ENCODE measurements at places on chromosomes 4 and X. TPM values are rescaled to one million over a fixed set of nuclear protein-coding genes. Genes with fewer than 3 reads are reported as not detected.

DNA sequence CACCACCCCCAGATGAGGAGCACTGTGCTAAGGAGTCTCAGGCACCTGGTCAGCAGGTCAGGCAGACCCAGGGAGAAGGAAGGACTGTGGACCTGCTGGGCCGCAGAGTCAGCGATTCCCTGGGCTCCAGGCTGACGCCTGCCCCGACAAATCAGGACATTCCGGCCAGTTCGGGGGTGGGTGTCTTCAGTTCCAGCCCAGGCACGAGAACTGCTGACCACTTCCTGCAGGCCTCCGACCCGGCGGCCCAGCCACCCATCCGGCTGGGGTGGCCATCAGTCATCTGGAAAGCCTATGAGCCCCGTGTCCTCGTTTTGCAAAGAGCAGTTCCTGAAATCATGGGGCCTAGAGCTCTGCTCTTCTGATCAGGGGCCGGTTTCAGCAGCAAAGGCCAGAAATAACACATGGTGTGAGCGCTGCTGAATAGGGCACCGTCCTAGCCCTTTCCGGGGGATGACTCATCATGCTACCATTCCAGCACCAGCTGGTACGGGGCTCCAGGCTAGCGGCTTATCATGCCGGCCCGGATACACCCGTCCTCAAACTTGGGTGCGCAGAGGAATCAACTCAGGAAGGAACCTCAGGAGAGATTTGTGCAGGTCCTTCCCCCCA is 7.8 kb upstream of the SH3TC1 start:
- peak; percentile 83 for DNase-seq
- no peak overlapping the region for H3K4me3 ChIP-seq
- H3K27me3 ChIP-seq = peaks cover 8% of the 10 kb centered on the region
- H3K4me1 ChIP-seq = peaks cover 59% of the 10 kb centered on the region
- peak overlapping the region; percentile 82 for H3K27ac ChIP-seq
- H3K36me3 ChIP-seq = no peaks in the 10 kb centered on the region

DNA sequence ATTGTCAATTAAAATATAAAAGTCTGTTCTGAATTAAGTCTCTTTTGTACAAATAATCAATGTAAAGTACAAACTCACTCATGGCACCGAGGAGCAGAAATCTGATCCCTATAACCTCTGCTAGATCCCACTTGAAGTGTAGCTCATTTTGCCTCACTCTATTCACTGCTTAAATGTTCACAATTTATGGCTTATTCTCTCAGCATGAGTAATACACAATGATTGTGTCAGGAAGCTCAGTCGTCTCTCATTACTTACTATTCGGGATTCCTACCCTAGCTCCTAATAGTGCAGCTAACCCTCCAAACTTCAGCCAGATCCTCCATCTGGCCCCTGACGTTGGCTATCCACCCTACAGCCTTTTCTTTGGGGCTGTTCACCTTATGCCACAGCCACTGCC is 4.7 kb upstream of the AMMECR1 start:
- H3K27me3 ChIP-seq = peaks cover 13% of the 10 kb centered on the region
- no peak overlapping the region for H3K4me3 ChIP-seq
- DNase-seq = no peak
- no peaks in the 10 kb centered on the region for H3K4me1 ChIP-seq

DNA sequence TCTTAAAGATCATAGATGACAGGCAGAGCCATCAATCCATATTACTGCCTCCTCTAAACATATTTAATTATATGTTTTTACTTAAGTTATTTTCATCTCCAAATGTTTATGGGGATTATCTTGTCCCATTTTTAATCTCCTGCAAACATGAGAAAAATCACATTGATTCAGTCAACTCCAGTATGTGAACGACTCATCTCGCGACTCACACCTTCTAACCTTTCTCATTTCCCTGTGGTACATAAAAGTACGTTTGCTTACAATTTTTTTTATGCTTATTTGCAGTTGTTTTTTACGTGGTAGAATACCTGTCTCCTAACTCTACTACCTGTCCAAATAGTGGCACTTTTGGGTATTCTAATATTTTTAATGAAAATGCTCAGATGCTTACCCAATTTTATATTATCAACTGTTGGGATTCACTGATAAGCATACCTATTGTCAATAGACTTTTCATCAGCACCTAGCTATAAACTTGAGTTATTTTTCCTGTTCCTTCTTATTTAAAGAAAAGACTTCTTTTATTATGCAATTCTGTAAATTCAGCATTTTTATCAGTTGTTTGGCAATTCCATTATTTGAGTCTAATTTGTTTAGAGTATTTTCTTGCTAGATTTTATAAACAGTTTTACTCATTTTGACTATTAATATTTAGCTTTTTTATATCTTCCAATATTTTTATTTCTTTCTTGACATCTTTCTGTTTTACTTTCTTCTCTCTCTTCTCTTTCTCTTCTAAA is 276.6 kb downstream of the ANK2 start:
- no peak overlapping the region for H3K27ac ChIP-seq
- DNase-seq = no peak
- peaks cover 10% of the 10 kb centered on the region for H3K36me3 ChIP-seq
- no peaks in the 10 kb centered on the region for H3K27me3 ChIP-seq
- no peaks in the 10 kb centered on the region for H3K4me1 ChIP-seq

DNA sequence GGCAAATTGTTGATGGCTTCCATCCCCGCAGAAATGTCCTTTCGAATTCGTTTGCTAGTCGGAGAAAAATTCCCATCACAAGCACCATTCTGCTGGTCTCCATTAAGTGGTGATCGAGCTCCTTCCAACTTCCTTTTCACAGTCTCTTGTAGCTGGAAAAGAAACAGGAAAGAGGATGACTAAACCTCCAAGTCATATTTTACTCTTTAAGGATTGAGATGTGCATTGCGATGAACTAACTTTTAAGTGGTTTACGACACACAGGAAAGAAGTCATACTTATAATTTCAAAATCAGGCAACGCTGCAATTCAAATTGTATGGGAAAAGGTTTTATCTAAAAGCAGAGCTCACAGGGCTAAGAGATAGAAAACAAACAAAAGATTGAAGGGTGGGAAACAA is 225.2 kb downstream of the MGST2 start:
- H3K36me3 ChIP-seq = no peaks in the 10 kb centered on the region
- H3K27ac ChIP-seq = no peak overlapping the region

- no peaks in the 10 kb centered on the region for H3K36me3 ChIP-seq
- no peak overlapping the region for H3K27ac ChIP-seq
- H3K27me3 ChIP-seq = no peaks in the 10 kb centered on the region
- H3K4me3 ChIP-seq = no peak overlapping the region
These were observed 56.5 kb upstream of the ANKRD17 start for GRCh38 chr4:73315091-73315490.

DNA sequence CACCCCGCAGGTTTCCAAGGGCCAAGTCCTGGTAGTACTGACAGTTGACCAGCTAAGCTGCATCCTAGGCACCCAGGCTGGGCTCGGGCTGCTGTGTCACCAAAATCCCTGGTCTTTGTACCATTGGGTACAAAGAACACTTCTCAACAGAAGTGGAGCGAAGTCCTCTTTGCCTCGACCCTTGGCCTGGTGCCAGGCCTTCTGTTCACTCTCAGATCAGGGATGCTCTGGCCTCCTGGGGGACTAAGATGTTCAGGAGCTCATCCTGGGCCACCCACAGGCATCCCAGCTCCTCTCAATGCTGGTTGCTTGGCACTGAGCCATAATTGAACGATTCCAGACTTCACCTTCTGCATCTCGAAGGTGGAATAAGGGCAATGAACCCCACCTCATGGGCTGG is 13.8 kb upstream of the SLC2A9 start:
- no peak for DNase-seq
- no peaks in the 10 kb centered on the region for H3K36me3 ChIP-seq
- no peak overlapping the region for H3K4me3 ChIP-seq
- H3K27ac ChIP-seq = no peak overlapping the region
- peaks cover 50% of the 10 kb centered on the region for H3K4me1 ChIP-seq

STAP1 gene
- total RNA-seq = 0.04 TPM

SPATA18 gene
- 2.7 TPM for total RNA-seq

Data from muscle of leg (tissue), 16 donors.